ENCODE measurements at places on chromosomes 13 and 19.

- no peak for DNase-seq
Observed at GRCh38 chr19:48023518-48023917, 20.4 kb downstream of the CABP5 start.

DNA sequence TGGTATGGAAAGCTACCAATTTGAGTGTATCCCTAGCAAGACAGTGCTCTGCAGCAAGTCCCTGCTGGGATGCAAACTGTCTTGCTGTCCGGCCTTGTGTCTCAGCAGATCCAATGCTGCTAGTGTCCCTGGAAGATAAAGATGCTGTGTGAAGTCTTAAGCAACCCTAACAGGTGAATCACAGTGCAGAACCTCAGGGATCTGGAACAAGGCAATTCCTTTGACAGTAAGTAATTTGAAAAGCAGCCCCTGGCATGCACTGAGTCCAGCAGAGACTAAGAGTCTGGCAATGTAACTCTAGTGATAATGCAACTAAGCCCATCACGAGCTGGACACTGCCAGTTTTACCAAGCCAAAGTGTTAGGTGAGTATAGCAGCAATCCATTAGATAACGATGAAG, 1.7 kb upstream of the UCHL3 start:
- DNase-seq, result no peak

DNA sequence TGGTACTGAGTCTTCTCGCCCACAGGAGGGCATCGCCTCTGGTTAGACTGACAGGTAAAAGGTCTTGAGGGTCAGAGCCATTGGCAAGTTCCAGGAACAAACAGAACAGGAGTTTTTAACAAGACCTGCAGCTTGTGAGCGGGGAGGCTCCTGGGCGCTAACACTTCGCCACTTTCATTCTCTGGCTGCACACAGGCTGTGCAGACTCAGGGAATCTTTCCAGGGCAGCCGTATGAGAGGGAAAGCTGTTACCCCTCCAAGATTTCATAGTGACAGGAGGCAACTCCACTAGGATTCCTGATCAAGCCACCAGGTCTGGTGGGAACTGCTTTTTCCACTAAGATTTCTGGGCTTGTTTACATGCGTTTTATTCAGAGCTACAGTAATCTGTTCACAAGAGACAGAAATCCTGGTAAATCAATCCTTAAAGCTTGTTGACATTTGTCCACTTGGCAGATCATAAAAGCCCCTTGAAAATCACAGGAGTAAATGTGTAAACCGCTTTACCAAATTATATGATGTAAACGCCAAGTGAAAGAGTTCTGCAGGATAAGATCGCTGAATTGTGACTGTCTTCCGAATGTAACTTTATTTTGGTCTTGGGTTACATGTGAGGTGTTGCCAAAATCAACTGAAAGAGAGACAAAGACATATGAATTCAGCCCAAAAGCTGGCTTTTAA, 190.6 kb downstream of the MZT1 start:
- DNase-seq, result no peak

DNA sequence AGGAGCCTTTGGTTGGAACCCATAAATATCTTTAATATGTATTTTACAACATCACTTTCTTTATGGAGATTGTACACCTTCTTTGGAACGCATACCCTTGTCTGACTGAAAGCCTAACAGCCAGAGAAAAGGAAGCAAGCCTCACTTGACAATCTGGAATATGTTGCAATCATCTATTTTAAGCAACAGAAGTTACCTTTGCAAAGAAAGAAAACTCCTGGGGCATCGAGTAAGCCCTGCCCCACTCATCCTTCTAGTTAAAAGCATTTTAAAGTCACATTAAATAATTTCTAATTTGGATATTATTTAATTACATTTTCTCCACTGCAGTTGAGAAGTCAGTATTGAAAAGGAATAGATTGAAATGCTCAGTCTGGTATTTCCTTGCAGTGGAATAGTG, 542.7 kb downstream of the MYO16 start:
- no peak for DNase-seq
